ENCODE measurements at places on chromosomes 12 and 14. TPM values are rescaled to one million over a fixed set of nuclear protein-coding genes. Genes with fewer than 3 reads are reported as not detected.
A peak's percentile ranks its signal among the peaks of the same experiment; 100 is the strongest.

Gene RPL10L
- not detected for total RNA-seq

Gene PTCSC3
- total RNA-seq: not detected

Gene ARMH4
- 3.1 TPM for total RNA-seq

Gene RDH5
- total RNA-seq: 7.5 TPM

Gene INSM2
- total RNA-seq: 0.17 TPM

Gene SOCS4
- 12.7 TPM for total RNA-seq

Gene CIDEB
- not detected for total RNA-seq

Gene TFCP2
- 19.7 TPM for total RNA-seq

DNA sequence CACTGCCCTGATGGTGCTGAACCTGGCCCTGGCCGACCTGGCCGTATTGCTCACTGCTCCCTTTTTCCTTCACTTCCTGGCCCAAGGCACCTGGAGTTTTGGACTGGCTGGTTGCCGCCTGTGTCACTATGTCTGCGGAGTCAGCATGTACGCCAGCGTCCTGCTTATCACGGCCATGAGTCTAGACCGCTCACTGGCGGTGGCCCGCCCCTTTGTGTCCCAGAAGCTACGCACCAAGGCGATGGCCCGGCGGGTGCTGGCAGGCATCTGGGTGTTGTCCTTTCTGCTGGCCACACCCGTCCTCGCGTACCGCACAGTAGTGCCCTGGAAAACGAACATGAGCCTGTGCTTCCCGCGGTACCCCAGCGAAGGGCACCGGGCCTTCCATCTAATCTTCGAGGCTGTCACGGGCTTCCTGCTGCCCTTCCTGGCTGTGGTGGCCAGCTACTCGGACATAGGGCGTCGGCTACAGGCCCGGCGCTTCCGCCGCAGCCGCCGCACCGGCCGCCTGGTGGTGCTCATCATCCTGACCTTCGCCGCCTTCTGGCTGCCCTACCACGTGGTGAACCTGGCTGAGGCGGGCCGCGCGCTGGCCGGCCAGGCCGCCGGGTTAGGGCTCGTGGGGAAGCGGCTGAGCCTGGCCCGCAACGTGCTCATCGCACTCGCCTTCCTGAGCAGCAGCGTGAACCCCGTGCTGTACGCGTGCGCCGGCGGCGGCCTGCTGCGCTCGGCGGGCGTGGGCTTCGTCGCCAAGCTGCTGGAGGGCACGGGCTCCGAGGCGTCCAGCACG is 4.7 kb downstream of the LTB4R start:
- no peak for DNase-seq

- no peak for DNase-seq
Measured at GRCh38 chr12:118023301-118023860, 6.9 kb downstream of the RFC5 start.

DNA sequence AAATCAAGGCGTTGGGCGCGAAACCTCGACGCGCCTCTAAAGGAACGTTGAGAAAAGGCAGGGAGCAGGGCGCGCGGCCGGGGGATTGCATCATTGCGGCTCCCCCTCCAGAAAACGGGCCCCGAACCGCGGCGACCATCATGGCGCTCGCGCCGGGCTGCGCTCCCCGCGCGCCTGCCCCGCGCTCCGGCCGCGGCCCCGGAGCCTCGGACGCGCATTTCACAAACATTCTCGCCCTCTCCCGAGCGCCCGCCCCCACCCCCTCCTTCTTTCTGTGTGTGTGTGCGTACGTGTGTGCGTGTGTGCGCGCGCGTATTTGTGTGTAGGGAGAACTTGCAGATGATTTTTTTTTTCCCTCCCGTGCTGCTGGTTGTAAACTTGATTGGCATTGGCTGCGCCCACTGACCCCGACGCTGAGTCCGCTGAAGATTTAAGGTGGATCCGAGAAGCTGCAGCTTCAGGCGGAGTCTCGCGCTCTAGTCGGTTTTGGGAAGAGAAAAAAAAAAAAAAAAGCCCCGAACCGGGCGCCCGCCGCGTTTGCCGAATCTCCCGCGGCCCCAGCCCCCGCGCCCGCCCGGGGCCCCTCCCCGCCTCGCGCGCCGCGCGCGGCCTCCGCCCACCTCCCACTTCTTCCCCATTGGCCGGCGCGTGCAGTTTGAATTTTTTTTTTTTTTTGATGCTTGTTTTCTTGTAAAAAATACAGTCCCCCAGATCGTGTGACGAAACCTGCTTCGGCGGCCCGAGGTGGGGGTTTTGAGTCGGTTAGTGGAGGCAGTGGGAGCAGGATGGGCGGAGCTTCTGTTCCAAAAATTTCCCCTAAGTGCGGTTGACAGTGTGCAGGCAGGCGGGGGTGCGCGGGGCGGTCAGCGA is 8.2 kb downstream of the CDKN1B start:
- peak; percentile 93 for DNase-seq

GRCh38 chr14:90758959-90759358 is 57.3 kb downstream of the TTC7B start:
- no peak for DNase-seq

DNA sequence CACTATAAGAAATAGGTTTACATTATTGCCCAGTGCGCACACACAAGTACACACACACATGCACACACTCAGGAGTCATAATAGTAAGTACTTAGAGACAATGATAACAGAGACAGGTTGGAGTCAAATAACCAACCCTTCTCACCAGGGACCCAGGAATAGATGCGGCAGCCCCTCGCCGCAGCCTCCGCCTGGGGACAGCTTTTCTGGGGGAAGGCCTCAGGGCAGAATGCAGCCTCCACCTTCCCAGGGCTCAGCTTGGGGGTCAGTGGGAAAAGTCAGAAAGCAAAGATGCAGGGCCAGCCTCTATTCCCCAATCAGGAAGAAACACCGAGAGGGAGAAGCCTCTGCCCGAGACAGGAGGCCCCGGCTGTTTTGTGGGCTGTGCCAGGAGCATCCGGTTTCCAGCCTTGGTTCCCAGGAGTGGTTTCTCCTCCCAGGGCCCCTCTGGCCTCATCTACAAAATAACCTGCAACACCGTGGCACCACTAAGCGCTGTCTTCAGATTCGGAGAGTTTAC is 23.4 kb upstream of the EIF5 start:
- DNase-seq: no peak

- DNase-seq: no peak
Measured at GRCh38 chr12:6520186-6520585, 14.1 kb upstream of the GAPDH start.

DNA sequence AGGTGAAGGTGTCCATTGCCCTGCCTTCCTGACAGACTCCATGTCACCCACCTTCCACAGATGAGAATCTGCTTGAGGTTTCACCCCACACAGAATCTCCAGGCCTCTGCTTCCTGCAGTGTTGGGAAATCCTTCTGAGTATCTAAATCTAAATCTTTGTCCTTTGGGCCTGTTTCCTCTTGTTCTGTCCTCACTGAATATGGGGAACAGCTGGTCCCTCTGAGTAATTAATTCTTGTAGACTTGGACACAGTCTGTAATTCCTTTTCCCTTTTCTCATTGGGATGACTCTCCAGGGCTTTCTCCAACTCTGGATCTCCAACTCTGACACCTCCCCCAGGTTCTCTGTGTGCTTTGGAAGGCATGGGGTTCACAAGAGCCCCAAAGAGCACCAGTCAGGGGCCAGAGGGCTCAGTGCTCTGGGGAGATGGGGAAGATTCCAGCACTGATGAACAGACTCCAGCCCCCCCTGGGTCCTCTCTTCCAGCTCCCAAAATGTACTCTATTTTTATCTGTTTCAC is 2.3 kb upstream of the ACVRL1 start:
- no peak for DNase-seq

- no peak for DNase-seq
Measured at GRCh38 chr12:27971121-27971489, 1.4 kb downstream of the PTHLH start.

GRCh38 chr14:62133776-62134550 is 371.7 kb downstream of the SNAPC1 start:
- no peak for DNase-seq

DNA sequence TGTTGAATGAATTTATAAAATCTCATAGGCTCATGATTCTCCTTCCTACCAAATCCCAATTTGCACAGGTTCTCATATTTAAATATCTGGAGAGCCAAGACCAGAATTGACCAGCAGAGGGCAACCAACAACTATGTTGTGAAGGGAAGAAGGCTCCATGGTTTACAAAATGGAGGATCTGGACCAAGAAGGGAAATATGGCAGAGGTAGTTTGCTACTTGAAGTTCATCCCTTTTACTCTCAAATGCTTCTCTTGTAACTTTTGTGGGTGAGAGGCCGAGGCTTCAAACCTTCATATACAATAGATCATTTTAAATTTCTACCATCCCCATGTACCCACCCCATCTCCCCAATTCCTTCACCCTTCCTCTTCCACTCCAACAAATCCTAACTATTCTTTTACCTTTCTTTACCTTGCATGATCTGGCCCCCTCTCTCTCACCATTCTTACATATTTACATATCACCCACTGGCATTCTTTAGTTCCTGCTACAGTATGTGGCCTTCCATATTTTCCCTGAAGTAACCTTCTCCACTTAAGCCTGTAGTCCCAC is 3.8 kb upstream of the SMARCC2 start:
- DNase-seq: peak; percentile 79

DNA sequence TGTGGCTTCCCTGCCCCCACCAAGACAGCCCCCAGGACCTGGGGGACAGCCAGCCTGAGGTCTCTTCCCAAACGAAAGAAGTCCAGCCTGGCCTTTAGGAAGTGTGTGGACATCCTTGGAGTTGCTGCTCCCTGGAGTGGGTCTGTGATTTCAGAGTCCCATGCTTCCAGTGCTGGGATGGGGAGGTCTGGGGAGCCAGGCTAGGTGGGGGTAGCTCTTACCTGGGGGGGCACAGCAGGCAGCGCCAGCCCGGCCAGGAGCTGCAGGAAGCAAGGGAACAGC is 509 bp downstream of the PGF start:
- DNase-seq: no peak

- peak; percentile 25 for DNase-seq
Measured at GRCh38 chr12:43282106-43282505, 269.9 kb downstream of the ADAMTS20 start.

- DNase-seq: peak; percentile 74
Measured at GRCh38 chr12:30806989-30807694, 52.4 kb upstream of the CAPRIN2 start.

- peak; percentile 92 for DNase-seq
Measured at GRCh38 chr14:68577802-68578541, 214.9 kb downstream of the ZFP36L1 start.

GRCh38 chr12:57133916-57134315 is 5.6 kb downstream of the LRP1 start:
- no peak for DNase-seq

DNA sequence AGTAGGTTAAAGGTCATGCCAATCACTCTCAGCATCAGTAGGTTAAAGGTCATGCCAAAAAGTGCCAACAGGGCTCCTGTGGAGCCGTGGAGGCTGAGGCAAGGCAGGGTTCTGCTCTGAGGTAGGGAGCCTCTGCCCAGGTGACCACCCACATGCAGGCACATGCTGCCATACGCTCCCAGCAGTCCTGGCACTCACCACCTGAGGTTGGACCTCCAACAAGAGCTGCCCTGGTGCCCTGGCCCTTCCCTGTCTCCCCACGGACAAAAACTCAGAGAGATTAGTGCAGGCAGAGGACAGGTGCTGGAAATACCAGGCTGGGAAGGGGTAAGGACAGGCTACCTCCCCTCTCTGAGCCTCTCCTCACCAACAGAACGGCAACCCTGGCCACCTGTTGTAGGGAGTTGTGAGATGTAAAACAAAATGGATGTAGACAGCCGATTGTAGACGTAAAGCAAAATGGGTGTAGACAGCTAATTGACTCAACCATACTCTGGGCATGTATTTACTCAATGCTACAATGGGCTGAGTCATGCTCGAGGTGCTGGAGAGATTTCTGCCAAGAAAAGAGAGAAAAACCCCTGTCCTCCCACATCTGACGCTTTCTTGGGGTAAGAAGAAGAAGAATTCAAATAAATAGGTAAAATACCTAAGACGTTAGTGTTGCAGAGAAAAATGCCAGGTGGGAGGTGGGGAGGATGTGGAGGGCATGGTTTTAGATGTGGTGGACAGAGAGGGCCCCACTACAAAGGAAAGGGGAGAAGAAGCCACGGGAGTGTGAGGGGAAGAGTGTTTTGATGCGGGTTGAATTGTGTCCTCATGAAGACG is 32.4 kb downstream of the LTBP2 start:
- peak; percentile 82 for DNase-seq

- DNase-seq: no peak
Measured at GRCh38 chr12:4346931-4347330, 25.9 kb downstream of the TIGAR start.

GRCh38 chr12:24928131-24928530 is 20.8 kb downstream of the BCAT1 start:
- DNase-seq: no peak

- no peak for DNase-seq
Measured at GRCh38 chr12:68506619-68507018, 104.1 kb upstream of the RAP1B start.

- DNase-seq: no peak
Measured at GRCh38 chr14:34329301-34329700, 132.7 kb downstream of the SPTSSA start.

DNA sequence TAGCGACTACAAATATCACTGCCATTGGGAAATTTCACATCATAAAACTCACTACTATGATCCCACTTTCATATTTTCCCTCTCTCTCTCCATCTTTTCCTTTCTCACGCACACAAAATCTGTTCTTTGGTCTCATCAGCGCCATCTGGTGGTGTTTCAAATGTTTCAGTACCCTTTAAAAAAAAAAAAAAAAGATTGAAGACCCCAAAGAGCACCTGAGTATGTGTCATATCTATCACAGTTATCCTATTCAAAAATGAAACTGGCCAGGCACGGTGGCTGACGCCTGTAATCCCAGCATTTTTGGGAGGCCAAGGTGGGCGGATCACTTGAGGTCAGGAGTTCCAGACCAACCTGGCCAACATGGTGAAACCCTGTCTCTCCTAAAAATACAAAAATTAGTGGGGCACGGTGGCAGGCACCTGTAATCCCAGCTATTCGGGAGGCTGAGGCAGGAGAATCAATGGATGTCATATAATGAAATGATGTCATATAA is 72.4 kb downstream of the TTC9 start:
- DNase-seq: peak; percentile 17

GRCh38 chr14:60215127-60215444 is 33.9 kb upstream of the PPM1A start:
- DNase-seq: no peak

GRCh38 chr12:709455-710020 is 42.8 kb upstream of the WNK1 start:
- no peak for DNase-seq

DNA sequence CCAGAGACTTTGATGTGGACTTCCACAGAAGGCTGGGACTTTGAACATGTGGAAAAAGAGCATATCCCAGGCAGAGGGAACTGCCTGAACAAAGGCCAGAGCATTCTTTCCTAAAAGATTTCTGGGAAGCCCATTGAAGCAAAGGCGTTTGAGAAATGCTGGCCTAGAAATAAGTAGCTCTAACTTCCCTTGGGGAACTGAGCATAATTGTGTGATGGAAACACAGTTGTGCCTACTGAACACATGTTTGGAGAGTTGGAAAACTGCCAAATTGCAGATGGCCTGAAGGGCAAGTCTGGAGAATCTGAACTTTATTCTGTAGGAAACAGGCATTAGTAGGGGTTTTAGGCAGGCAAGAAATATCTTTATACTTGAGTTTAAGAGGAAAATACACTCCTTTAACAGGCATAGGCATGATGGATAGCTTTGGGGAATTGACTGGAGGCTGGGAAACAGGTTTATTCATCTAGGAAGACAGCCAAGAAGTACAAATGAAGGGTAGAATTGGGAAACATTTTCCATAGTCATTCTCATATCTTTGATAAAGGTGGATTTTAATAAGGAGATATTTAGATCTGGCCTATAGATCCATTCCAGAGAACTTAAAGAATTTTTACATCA is 134.1 kb downstream of the TPH2 start:
- DNase-seq: no peak

GRCh38 chr14:23118506-23119362 is at the start of gene CEBPE:
Gene CEBPE (minus strand): TSS chr14:23119255. CDS start chr14:23119091, 164 bp downstream.
- DNase-seq: no peak

Data from A172 (cell line).